SW 1271 (cell line): ENCODE measurements at places on chromosomes 4 and X.

GRCh38 chr4:15031993-15032675 lies 29.9 kb downstream of the CPEB2 start:
- no peak for DNase-seq

DNA sequence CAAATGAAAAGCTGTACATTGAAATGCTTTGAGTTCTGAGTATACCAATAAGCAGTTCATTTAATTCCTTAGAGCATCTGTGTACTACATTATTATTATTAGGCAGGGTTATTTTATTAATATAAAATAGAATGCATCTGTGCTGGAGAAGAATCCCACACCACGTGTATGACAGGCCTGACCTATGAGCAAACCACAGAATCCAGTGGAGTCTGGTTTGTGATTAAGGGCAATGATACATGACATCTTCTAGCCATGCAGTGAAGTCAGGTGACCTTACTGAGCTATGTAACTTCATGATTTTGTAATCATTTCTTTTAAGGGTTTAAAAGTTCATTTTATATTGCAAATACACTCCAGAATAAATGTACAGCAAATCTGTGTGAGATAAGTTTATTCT lies 1165.0 kb upstream of the TENM3 start:
- DNase-seq: no peak

- DNase-seq: no peak
Observed at GRCh38 chr4:1201851-1202525, 29.6 kb upstream of the SPON2 start.

GRCh38 chrX:44071847-44072551 lies 98.8 kb upstream of the NDP start:
- no peak for DNase-seq

DNA sequence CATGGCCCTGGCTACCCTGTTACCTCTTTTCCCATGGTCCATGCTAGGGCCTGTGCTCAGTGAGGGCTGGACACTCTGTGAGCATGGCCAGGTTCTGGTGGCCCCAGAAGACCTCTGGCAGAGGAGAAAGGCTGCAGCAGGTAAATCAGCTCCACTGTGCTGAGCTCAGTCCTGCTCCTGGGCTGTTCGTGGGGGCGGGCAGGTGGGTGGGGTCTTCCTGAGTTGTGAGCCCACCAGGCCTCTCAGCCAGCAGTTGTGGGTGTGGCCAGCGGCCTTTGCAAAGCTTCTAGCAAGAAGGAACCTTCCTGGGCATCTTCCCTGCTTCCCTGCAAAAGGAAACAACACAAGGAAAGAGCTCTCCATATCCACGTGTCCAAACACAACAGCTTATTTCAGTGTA lies 85.3 kb upstream of the STX18 start:
- no peak for DNase-seq

GRCh38 chr4:146122398-146122797 lies 53.1 kb upstream of the LSM6 start:
- no peak for DNase-seq

DNA sequence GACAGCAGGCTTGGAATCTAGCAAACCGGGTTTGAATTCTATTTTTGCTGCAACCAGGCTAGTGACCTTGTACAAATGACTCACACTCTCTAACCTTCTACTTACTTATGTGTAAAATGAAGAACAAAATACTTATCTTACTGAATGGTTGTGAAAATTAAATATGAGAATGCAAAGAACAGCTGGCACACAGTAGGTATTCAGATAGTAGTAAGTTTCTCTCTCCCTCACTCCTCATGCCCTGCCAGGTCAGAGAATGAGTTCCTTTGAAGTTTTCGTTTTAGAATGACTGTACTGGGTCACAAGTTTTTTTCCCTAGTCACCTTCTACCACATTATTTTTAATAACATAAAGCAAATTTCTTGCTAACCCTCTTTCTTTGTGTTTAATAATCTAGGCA lies 33.0 kb downstream of the CISD2 start:
- no peak for DNase-seq

DNA sequence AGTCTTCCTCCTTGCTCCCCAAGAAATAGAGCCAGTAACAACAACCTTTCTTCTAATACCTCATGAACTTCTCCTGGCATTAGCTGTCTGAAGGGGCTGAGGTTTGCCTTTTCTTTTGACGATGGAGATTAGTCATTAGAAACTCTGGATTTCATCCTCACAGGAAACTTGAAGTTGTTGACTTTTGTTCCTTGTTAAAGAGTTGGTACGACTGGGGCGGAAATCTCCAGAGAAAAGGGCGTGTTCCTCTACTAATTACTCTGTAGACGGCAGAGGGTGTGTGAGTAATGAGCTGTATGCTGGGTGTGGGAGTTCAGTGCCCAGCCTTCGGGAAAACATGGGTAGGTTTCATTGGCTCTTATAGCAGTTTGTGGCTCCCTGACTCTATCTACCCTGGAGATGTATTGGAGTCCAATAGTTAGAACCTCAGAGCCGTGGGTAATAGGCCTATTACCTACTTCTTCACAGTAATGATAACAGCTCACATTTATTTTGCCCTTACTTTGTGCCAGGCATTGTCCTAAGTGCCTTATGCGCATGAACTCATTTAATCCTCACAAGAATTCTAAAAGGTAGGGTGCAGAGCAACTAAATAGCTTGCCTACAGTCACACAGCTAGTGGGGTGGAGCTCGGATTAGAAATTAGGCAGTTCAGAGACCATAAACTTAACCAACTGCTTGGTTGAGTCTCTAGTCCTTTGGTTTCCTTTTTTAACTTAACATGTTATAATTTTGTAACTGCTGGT lies 23.4 kb downstream of the TMEM164 start:
- DNase-seq: no peak

DNA sequence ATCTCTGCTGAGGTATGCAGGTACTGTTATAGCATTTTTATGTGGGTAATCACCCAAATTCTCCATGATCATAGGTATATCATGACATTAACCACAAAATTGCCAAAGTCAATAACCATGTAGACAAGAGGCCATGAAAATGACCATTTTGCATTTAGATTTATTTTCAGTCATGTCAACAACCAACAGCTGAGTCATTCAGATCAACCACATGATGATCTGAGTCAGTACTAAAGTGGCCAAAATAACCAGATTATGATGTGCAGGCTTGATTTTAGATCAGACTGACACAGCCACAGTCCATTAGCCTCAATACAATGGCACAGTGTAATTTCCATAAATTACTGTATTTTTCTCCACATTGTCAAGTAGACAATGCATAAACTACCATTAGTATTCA lies 240.5 kb downstream of the GRIA3 start:
- DNase-seq: no peak

- no peak for DNase-seq
Observed at GRCh38 chr4:94714365-94715160, 43.2 kb upstream of the BMPR1B start.

DNA sequence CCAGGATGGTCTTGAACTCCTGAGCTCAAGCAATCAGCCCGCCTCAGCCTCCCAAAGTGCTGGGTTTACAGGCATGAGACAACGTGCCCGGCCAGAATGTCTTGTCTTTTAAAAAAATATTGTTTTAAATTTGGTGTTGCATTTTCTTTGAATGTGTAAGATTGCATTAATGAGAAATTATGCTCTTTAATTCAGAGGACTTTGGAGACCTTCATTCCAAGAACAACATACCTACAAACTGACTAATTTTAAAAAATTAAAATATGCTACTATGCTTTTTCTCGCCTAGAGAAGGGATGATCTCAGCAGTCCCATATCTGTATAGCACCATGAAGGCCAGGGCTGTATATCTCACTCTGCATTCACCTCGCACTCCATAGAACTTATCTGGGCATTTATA lies 204.3 kb upstream of the SLC7A11 start:
- DNase-seq: no peak

DNA sequence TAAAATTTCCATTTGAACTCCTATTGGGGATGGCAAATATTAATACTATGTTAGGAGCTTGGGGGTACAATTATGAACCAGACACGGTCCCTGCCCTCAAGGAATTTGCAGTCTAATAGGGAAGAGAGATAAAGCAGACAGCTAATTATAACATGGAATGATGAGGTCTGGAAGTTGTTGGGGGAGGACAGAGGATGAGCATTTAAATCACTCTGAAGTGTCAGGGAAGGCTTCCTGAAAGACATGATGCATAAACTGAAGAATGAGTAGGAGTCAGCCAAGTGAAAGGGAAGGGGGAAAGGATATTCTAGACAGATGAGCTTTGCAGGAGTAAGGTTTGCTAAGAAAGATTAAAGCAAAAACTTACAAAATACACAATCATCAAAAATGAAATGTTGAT lies 15.9 kb downstream of the PLAC1 start:
- DNase-seq: no peak

GRCh38 chr4:128859887-128860677 lies 50.6 kb downstream of the JADE1 start:
- DNase-seq: no peak

GRCh38 chrX:53155512-53156206 lies 61.7 kb downstream of the KANTR start:
- DNase-seq: no peak

DNA sequence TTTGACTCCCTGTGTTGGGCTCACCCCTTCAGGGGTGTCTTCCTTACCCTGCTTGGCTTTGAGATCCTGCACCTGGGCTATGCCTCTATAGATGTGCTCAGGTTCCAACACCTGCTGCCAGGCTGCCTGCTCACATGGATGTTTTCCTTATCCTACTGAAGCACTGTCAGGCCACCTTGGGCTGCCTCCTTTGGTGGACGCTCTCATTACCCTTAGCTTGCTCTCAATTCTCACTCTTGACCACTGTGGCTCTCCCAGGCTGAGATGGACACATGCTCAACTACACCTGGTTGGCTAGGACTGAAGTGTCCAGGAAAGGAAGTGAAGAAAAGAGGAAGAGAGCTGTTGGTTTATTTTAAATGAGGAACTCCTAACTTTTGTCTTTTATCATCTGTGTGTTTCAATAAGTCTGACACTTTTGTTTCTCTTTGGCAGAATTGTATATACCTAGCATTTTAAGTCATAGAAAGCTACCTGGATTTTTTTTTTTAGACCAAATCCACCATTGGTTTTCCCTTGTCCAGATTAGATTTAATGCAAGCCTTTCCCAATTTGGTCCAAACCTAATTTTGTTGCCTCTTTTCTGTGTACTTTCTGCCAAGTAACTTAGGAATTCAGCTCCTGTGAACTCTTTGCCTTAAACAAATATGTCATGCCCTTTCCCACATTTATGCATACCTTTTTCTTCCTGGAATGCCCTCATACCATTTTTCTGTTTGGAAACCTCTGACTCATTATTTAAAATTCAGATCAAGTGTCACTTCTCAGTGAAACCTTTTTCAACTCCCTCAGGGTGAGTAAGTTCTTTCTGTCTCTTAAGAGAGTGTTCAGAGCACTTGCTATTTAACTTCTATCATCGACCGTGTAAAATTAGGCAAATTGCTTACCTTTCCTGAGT lies 175.8 kb downstream of the GC start:
- no peak for DNase-seq

GRCh38 chr4:184402239-184402638 lies 72.1 kb downstream of the IRF2 start:
- no peak for DNase-seq

DNA sequence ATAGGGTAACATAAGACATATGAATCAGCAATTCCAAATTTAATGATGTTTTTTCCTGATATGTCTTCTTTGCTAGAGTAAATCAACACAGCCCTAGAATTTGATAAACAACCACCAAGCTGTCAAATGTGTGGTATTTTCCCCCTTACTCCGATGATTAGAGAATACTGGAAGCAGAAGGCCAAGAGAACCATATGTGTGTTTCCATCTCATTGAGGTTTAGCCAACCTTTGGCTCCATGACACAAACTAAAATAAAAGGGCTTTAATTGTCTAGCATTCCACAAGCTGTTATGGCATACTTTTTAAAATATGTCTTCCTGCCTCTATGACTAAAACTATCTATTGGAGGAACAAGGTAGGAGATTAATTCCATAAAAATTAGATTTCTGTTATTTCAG lies 1222.4 kb upstream of the AGA start:
- DNase-seq: no peak

GRCh38 chr4:173195109-173195508 lies 26.5 kb downstream of the GALNT7 start:
- DNase-seq: no peak

GRCh38 chr4:175376287-175376977 lies 435.6 kb downstream of the GPM6A start:
- DNase-seq: no peak

DNA sequence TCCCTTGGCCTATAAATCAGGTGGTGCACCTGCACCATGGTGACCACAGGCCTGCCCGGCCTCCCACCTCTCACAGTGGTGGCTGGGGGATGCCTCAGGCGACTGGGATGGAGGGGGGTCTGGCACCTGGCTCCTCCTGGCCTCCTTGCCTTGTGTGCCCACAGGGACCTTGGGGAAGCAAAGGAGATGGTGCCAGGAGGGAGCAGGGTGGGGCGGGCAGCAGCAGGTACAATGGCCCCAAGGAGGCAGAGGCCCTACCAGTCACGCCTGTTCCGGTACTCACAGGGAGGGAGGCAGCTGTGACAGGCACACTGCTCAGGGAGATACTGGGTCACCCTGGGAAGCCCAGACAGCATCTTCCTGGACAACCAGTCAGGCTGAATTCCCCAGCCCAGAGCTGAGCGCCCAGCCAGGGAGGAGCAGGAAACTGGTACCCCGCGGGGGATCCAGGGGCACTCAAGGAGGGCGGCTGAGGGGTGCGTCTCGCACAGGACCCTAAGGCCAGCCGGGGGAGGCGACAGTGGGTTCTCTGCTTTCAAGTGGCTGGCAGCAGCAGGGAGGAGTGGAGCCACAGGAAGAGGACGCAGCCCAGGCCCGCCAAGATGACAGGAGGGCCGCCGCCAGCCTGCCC lies 1.2 kb upstream of the TREX2 start:
- no peak for DNase-seq
